ENCODE measurements at places on chromosomes 4 and X.

DNA sequence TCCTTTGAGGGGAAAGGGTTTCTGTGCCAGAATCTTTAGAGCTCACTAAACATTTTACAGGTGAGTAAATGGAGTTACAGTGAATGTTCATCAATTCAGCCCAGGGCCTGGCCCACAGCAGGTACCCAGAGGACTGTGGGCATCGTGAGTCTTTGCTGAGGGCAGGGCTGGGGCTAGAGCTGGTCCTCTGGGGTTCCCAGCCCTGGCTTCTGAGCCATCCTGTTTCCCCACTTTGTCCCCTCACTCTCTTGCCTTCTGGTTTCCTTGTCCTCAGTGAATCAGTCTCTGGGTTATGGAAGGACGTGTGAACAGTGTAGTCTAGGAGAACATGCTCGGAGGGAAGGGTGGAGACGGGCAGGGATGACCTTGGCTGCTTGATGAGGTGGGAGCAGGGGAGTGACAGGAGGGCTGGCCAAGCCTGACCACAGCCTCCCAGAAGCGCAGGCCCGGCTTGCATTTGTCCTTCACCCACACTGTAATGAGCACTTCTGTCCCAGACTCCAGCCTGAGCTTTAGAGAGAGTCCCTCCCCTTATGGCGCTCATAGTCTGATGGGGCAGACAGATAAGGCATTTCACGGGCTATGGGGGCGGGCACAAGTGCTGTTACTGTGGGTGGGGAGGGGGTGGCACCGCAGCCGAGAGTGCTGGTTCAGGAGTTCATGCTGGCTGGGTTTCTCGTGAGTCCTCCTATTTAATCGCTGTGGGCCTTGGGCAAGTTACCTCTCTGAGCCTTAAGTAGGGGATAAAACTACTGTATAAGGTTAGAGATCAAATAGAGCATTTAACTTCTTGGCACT is 17.3 kb downstream of the TBC1D14 start:
- DNase-seq, result peak; percentile 69

- DNase-seq, result no peak
Observed at GRCh38 chr4:150582146-150582872, at the start of gene MAB21L2. MAB21L2 (plus strand) TSS chr4:150582151; CDS start chr4:150583030, 879 bp downstream.

GRCh38 chrX:131394384-131394783 is 105.3 kb upstream of the IGSF1 start:
- no peak for DNase-seq

DNA sequence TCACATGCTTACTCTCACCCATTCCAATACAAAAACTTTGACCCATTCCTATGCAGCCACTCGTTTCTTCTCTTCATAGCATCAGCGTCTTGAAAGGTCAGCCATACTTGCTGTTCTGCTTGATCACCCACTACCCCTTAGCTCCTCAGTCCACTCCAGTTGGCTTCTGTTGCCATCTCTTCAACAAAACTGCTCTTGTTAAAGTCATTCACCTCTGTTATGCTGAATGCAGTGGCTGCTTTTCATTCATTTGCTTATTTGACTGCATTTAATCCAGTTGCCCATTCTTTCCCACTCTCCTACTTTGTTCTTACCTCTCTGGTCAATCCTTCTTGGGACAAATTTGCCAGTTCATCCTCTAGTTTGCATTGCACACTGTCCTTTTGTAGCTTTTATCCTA is 24.9 kb downstream of the CEP135 start:
- no peak for DNase-seq

- DNase-seq, result no peak
Observed at GRCh38 chrX:138718941-138719340, 7.4 kb upstream of the FGF13 start.

- DNase-seq, result no peak
Observed at GRCh38 chrX:51922561-51922960, 29.1 kb downstream of the MAGED1 start.

GRCh38 chr4:6682862-6683590 is 10.7 kb upstream of the S100P start:
- DNase-seq, result no peak

DNA sequence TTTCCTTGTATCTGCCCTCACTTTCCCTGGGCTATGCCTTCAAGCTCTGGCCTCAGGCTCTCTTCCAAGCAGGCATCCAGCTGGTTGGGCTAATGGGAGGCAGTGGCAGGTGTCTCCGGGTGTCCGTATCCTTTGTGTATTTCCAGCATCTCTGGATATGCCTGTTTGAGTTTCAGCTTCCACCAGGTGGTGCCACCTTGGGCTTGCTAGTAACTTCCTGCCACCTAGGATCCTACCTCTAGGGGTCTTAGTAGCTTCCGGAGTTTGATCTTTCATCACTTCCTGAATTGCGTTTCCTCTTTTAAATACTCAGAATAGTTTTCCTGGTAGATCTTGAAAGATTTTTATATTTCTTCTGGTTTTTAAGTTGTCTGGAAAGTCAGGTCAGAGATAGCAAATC is 23.2 kb upstream of the ANOS1 start:
- DNase-seq, result no peak

Data from CD4-positive, alpha-beta T cell treated with Interleukin-4 for 1 hour (primary cell).